Tongue (tissue), 3 donors: ENCODE measurements at places on chromosomes 16 and 17. TPM values are rescaled to one million over a fixed set of nuclear protein-coding genes. Genes with fewer than 3 reads are reported as not detected.

KRT39 gene
- 1.8 TPM for total RNA-seq

CD7 gene
- total RNA-seq: 0.72 TPM

CNGB1 gene
- total RNA-seq: 0.41 TPM

- no peak for DNase-seq
Measured at GRCh38 chr17:73211745-73212144, 18.9 kb downstream of the COG1 start.

DNA sequence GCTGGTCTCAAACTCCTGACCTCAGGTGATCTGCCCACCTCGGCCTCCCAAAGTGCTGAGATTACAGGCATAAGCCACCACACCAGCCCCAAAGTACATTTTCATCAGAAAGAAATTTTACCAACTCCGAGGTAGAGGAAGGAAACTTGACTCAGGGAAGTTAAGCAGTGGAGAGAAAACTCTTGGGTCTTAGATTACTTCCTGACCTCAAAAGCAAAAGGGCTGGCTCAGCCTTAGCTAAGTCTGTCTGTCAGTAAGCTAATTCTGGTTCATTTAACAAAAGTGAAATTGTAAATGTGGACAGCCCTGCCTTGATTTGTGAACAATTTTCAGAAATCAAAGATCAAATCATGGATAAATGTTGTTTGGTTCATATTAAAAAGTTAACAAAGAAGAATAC, 30.6 kb downstream of the MAP2K6 start:
- DNase-seq: no peak

GRCh38 chr17:37801171-37801570, 56.3 kb upstream of the HNF1B start:
- DNase-seq: no peak

- no peak for DNase-seq
Measured at GRCh38 chr16:4175849-4176248, 59.6 kb upstream of the ADCY9 start.

- DNase-seq: no peak
Measured at GRCh38 chr16:77786186-77786847, 2.0 kb upstream of the VAT1L start.

DNA sequence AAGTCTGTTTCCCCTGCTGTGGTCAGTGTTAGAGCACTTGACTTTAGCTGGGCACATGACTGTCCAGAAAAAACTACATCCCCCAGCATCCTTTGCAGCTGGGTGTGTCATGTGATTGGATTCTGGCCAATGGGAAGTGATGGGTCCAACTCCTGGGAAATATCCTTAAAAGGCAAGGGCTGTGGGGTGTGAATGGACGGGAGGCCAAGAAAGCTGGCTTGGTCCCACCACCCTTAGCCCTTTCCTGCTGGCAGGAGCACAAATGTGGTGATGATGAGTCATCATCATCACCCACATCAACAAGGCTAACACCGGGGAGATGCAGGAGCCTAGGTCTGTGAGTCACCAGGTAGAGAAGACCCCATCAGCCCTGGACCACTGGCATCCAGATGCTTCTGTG, 341.7 kb downstream of the C16orf95 start:
- DNase-seq: no peak

DNA sequence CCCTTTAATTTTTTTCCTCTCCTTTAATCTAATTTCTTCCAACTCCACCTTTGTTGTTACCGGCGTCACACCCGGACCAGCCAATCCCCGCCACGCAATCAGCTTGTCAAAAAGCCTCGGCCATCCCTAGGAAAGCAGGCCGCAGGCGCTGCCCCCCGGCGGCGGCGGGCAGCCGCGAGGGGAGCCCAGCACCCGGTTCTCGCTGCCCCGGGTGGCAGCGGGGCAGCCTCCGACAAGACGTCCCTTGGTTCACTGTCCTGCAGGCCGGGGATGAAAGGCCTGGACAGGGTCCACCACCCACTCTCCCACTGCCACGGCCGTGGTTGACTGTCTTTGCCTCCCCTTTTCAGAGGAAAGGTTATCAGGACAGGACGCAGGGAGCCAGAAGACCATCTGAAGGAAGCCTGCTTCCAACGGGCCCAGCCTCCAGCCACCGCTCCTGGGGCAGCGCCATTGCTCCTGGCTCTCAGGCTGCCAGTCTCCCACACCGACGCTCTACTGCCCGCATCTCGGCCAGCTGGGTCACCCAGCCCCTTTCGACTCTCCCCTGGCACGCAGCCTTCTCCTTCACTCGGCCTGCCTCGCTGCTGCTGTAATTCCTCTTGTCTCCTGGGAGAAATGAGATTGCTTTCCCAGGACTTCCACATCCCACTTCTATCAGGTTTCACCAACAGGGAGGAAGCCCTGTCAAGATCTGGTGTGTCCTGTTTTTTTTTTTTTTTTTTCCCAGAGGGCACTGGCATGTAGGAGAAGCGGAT, 2.8 kb upstream of the UBTF start:
- peak; percentile 84 for DNase-seq

DNA sequence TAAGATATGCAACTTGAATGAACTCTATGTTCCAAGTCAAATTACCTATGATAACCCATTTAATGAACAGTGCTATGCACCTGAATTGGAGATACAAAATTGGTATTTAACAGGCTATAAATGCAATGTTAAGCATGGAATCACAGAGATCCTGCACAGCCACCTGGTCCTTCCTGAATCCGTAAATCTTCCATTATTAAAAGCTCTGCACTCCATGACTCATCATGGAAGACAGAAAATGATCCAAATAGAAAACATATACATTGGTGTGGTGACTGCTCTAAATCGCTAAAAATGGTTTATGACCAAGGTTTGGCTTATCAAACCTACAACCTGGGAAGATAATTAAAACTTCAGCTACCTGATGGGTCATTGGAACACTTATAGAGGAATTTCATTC, 45.3 kb downstream of the GLG1 start:
- no peak for DNase-seq

GRCh38 chr17:39928858-39929645, 1.5 kb downstream of the LRRC3C start:
- DNase-seq: no peak

DNA sequence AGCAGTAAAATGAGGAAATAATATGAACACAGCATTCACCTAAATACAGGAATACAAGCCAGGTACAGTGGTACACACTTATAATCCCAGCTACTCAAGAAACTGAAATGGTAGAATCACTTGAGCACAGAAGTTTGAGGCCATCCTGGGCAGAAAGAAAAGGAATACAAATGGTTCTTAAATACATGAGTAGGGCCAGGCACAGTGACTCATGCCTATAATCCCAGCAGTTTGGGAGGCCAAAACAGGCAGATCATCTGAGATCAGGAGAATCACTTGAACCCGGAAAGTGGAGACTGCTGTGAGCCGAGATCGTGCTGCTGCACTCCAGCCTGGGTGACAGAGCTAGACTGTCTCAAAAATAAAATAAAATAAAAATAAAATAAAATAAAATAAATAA, 23.0 kb upstream of the SMG8 start:
- DNase-seq: no peak
